Right forelimb (tissue), 1 donor: ENCODE measurements at places on chromosomes 7 and 10.

DNA sequence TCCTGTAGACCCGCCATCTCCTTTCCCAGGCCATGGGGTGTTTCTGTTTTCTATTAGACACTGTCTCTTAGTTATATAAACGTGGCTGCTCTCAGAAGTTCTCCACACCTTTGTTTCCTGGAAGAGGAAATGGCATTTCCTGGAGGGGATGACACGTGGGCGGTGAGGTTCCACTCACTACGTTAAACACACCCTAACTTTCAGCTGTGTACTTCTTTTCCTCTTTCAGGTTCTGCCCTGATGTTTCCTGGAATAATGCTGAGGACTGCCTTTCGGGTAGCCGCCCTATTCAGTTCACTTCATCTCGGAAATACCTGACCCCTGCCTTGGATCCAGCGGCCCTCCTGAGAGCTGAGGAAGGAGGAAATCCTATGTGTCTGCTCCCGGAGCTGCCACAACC is 3.4 kb upstream of the PRKCQ start:
- DNase-seq, result no peak

- DNase-seq, result no peak
Observed at GRCh38 chr10:71346731-71347130, 27.7 kb downstream of the SLC29A3 start.

GRCh38 chr7:81419731-81420130 is 350.1 kb downstream of the HGF start:
- no peak for DNase-seq

- DNase-seq, result no peak
Observed at GRCh38 chr10:25954851-25955250, 20.8 kb downstream of the MYO3A start.

- DNase-seq, result no peak
Observed at GRCh38 chr10:42926843-42927242, 144.2 kb downstream of the BMS1 start.

DNA sequence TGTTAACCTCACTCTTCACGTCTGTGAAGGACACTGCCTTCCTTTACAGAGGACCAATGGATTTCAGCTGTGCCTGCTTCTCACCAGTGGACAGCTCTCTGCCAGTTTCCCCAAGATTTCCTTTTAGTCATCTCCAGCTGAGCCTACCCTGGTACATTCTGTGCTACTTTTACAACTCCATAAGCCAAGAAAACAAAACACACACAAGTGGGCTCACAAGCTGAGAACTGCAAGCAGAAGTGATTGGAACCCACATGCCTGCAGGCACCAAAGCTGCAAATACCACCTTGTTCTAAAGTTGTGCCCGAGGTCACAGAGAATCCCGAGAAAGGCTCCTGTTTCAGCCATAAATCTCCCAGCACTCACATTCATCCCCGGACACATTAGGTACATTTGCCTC is 636.8 kb downstream of the PHTF2 start:
- DNase-seq, result no peak

DNA sequence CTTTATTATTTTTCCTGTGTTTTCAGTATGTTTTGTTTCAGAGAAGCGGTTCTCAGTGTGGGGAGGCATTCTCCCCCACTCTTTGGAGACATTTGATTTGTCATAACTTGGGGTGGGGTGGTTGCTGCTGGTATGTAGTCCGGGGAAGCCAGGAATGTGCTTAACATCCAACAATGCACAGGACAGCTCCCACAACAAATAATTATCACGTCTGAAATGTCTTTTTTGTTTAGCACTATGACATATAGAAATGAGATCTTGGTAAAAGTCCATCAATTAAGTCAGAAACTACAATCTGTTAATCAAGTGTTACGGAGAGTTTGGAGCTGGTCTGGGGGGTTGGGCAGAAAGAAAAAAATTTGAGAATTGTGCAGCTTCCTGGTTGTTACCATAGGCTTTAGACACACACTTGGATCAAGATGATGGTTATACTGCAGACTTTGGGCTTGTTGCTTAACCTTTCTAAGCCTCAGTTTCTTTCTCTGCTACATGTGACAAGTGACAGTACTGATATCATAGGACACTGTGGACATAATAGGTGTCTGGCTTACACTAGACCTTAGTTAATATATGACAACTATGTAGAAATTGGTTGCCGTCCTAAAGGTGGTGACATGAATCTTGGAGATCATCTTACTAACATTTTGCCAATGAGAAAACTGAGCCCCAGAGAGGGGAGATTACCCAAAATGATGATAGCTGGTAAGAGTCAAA is 113.7 kb downstream of the LRMDA start:
- no peak for DNase-seq

- DNase-seq, result no peak
Observed at GRCh38 chr10:130607366-130607765, 471.2 kb downstream of the GLRX3 start.

DNA sequence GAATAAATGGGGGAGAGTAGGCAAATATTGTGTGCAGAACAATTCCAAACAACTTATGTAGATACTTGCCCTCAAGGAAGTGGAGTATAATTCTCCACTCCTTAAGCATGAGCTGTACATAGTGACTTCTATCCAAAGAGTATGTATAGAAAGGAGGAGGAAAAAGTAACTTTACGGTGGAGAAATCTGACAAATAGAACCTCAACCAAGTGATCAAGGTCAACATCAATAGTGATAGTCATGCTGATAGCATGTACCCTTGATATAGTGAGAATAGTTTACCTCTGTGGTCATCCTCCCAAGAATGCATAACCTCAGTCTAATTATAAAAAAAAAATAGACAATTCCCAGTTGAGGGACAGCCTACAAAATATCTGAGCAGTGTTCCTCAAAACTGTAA is 89.1 kb upstream of the NANOS1 start:
- DNase-seq, result no peak

DNA sequence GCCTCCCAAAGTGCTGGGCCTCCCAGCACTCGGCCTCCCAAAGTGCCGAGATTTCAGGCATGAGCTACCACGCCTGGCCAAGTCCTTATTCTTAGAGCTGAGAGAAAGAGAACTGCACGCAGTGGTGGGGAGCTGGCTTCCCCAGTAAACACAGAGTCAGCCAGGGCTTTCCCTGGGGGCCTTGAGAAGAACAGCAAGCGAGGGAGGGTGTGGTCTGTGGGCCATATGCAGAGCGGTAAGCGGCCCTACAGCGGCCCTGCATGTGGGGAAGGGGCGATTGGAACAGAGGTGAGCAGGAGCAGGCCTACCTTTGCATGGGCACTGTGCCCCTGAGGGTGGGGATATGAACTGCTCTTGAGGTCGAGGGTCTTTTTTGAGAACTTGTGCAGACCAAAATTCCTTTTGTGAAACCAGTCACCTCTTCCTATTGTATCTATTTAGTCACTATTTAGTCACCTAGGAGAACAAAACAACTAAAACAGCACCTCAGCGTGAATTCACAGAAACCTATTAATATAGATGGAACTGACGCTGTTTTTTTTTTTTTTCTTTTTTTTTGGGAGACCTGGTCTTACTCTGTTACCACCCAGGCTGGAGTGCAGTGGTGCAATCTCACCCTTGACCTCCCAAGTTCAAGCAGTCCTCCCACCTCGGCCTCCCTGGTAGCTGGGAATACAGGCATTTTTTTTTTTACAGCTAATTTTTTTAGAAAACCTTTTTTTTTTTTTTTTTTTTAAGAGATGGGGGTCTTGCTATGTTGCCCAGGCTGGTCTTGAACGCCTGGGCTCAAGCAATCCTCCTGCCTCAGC is 36.9 kb upstream of the SH2D4B start:
- DNase-seq, result peak; percentile 69

DNA sequence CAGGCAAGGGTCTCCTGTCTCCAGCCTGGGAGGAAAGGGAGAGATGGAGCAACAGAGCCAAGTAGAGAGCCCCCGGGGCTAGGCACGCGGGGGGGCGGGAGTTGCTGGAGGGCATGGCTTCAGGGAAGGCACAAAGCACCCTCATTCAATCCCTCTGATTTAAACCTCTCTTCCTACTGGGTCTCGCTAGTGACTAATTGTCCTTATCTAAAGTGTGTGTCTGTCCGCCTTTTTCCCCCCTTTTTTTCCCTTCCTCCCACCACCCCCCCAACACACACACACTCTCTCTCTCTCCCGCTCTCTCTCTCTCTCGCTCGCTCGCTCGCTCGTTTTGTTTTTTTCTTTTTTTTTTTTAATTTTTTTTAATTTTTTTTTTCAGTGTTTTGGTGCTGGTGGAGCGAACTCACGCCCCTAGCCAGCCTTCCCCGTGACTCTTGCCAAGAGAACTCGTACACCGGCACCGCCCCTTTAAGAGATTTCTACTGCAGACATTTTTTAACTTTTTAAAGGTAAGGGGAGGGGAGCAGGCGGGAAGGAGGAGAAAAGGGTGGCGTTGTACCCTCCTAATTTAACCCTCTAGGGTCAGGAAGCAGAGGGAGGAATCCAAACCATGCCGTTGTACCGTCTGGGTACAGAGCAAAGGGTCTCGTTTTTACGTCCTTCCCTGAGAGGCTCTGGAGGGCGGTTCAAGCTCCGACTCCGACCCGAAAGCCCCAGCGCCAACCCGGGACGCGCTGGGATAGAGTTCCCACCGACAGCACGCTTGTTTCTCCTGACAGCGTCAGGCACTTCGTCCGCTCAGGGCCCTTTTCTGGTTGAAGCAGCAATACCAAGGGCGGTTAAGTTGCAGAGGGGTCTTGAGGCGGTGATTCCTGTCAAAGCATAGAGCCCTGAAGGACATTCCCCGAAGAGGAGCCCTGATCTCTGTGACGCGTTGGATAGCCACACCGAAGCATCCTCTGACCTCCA is at the start of gene HPSE2:
TSS of gene HPSE2 (minus strand) at position 195 of the 969 bp plus-strand sequence.
- no peak for DNase-seq

DNA sequence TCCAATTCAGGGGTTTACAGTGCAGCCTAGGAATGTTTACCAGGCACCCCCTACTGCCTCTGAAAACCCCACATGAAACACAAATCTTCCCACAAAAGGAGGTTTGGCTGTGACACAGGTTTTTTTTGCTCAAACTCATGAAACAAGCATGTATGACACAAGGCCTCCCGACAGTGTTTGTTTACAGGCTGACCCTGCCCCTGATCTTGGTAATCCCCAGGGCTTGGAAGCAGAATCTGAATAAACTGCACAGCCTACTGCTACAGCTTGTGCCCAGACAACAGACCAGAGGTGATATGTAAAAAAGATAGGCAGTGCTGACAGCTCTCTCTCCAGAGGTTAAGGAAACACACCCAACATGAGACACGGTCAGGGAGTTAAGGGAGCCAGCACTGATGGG is 184.2 kb downstream of the KMT2E start:
- no peak for DNase-seq

- no peak for DNase-seq
Observed at GRCh38 chr10:18463673-18464211, 187.6 kb downstream of the NSUN6 start.

DNA sequence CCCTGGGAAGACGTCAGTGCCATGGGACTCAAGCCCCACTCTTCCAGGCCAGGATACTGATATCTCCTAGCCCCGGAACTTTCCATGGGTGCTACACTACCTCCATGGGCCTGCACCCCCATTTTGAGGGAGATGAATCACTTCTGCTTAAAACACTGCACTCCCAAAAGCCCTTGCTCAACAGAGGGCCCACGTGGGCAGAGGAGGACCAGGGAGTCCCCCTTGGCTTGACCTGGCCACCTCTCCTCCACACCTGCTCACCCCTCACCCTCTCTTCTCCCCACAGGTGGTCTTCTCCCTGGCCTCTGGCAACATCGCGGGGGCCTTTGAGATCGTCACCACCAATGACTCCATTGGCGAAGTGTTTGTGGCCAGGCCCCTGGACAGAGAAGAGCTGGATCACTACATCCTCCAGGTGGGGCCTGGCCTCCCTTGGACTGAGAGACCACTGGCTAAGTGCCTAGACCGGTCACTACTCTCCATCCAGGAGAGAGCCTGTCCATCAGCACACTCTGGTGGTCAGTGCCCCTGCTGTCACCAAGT is 19.9 kb upstream of the C10orf105 start:
- DNase-seq, result no peak

DNA sequence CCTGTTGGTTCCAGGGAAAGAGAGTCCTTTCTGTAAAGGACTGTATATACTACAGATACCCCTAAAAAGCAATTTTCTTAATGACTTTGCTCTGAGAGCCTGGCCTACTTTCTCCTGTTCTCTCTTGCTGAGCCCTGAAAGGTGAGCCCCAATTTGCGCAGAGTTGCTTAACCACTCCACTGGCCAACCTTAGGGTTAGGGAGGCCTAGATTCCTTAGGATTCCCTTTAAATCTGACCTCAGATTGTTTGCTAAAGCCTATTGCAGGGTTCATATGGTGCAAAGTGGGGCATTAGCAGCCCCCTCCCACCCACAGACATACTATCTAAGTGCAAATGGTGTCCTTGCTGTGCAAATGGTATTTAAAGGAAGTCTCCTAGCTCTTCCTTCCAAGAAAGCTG is 164.2 kb downstream of the RNLS start:
- no peak for DNase-seq

DNA sequence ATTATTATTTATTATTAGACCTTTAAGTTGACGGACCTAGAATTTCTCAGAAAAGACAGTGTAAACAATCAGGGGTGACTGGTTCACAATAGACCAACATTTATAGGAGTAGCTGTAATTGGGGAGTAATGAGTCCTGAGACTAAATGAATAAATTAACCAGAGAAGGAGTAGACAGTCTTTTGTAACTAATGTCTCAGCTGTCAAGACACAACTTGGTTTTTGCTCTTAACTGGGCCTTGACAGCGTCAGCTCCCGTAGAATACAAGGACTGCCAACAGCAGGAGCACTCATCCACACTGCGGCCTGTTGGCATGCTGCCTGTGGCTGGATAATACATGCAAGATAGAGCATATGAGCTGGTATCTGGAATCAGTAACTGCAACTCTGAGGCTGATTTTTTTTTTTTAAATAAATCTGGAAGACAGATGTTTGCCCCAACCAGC is 123.9 kb downstream of the CACNA2D1 start:
- DNase-seq, result peak; percentile 57

GRCh38 chr10:89129911-89130310 is 77.2 kb downstream of the CH25H start:
- DNase-seq, result no peak

DNA sequence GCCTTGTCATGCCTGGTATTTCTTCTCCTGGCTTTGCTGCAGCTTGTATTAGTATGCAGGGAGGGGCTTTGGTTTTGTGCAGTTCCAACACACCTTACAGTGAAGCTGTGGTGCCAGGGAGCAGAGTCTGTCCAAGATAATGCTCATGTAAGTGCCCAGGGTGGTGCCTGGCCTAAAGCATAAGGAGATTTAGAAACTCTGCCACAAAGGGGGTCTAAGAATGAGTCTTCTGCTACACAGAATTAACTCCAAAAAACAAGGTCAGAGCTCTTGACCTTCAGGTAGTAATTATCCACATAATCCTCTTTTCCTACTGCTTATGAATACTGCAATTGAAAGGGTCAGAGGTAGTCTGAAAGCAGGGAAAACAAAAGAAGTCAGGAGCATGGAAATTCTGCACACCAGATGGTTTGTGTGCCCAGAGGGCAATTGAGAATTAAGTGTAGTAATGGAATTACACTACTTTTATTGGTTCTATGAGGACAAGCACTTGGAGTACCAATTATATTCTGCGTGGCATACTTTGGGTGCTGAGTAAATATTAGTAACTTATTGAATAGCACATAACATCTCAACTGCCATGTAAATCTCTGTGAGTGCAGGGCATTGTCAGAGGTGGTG is 121.5 kb downstream of the KAT6B start:
- no peak for DNase-seq

GRCh38 chr7:55965805-55966421 is 1.5 kb downstream of the NIPSNAP2 start:
- no peak for DNase-seq
